Occipital lobe (tissue), 3 donors: ENCODE measurements at places on chromosomes 16 and 17. TPM values are rescaled to one million over a fixed set of nuclear protein-coding genes. Genes with fewer than 3 reads are reported as not detected.

TEKT1 gene
- 1.2 TPM for total RNA-seq

QRICH2 gene
- total RNA-seq: 6.1 TPM

NPIPB4 gene
- 66.8 TPM for total RNA-seq

ADGRG3 gene
- 0.16 TPM for total RNA-seq

CBLN1 gene
- 1.7 TPM for total RNA-seq

SLC12A3 gene
- total RNA-seq: not detected

ABI3 gene
- total RNA-seq: 0.62 TPM

GRCh38 chr17:32103476-32104113, 38.7 kb upstream of the RHOT1 start:
- no peak for DNase-seq

GRCh38 chr16:48607056-48607825, 2.7 kb downstream of the N4BP1 start:
- no peak for DNase-seq

- no peak for DNase-seq
Observed at GRCh38 chr16:60060731-60061130, 1326.6 kb upstream of the GOT2 start.

DNA sequence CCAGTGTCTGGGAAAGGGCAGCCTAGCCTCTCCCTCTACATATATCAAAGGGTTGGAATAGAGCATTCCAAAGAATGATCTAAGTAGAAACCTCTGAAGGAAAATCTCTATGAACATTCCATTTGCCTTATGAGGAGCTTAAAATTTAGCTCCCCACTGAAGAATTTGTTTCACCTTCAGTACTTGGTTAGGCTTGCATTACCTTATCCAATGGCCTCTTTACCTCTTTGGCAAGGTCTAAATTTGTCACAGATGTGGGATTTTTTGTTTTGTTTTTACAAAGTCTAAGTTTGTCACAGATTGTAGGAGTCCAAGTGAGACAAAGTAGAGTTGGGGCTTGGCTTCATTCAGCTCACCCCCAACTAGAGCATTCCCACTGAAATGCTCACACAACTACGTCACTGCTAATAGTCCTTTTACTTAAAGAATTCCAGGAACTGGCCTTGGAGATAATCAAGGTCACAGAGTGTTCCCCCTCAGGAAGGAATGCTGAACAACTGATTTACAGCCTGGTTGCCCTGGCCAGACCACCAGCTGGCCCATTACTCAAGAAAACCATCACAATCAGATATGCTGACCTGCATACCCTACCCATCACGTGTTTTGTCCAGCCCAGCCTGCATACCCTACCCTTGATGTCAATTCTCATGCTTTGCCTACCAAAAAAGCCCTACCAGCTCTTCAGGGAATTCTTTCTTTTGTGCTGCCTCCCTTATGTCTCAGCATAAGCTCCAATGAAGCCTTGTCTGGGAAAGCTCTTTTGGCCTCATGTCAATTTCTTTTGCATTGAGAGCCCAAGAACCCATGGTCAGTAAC, 26.5 kb upstream of the PPM1D start:
- DNase-seq: no peak
